ENCODE measurements at places on chromosomes 5 and 9. TPM values are rescaled to one million over a fixed set of nuclear protein-coding genes. Genes with fewer than 3 reads are reported as not detected.

Gene TAF11L5
- total RNA-seq = not detected

GRCh38 chr5:53170746-53171349, 61.3 kb upstream of the MOCS2 start:
- peak; percentile 53 for DNase-seq

DNA sequence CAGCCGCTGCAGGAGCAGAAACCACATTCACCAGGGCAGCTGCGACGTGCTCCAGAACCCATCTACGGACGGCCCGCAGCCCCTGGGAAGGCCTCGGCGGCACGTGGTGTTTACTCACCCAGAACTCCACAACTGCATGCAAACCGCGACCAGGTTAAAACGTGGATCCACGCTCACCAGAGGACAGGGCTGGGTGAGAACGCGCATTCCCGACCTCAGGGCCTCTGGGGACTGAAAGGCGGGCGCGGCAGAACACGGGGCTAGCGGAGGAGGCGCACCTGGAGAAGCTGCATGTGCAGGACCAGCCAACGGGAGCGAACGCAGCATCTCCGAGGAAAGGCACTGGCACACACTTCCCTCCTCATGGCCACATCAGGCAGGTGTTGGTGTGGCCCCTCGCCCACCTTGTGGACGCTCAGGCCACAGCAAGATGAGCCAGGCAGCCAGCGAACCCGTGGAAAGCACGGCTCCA, 24.0 kb upstream of the CAMSAP1 start:
- no peak for DNase-seq

GRCh38 chr5:5531371-5531770, 108.9 kb downstream of the ICE1 start:
- no peak for DNase-seq

Gene GLE1
- 50.1 TPM for total RNA-seq

GRCh38 chr9:88460587-88461332, 72.5 kb downstream of the SPIN1 start:
- DNase-seq = peak; percentile 29
